ENCODE measurements at places on chromosomes 13 and 19.

DNA sequence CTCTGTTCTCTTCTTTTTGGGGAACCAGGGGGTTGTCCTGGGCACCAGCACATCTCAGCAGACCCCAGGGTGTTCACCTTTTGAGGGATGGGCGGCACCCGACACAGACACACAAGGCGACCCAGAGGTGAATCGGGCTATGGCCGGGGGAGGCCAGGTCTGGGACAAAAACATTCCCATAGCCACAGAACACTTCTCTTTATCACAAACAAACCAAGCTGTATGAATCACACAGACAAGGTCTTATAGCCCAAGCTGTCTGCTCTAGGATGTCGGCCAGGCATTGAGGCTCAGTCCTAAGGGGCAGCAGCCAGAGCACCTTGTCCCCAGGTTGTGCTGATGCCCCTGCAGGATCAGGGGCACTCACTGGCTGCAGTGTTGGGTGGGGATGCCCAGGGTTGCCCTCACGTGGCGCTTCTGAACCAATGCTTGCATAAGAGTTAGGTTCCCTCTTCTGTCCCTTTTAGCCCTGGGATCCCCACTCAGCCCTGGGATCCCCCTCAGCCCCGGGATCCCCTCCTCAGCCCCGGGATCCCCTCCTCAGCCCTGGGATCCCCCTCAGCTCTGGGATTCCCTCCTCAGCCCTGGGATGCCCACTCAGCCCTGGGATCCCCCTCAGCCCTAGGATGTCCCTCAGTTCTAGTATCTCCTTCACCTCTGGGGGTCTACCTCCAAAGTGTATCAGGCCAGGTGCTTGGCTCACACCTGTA lies 26.9 kb downstream of the MAU2 start:
- DNase-seq: no peak

DNA sequence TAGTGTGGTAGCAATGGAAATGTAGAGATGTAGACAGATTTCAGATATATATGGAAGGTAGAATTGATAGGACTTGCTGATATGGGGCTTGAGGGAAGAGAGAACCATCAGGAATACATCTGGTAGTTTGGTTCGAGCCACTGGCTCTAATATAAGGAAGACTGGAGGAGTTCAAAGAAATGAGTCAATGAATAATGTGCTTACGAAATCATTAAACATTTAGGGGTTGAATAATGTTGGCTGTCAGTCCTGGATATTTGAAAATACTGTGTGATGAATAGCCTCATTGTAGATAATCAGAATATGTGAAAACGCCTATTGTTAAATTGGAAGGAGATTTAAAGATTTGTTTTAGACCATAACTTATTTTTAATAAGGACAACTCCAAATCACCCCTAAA lies 21.6 kb downstream of the SGCG start:
- DNase-seq: no peak

DNA sequence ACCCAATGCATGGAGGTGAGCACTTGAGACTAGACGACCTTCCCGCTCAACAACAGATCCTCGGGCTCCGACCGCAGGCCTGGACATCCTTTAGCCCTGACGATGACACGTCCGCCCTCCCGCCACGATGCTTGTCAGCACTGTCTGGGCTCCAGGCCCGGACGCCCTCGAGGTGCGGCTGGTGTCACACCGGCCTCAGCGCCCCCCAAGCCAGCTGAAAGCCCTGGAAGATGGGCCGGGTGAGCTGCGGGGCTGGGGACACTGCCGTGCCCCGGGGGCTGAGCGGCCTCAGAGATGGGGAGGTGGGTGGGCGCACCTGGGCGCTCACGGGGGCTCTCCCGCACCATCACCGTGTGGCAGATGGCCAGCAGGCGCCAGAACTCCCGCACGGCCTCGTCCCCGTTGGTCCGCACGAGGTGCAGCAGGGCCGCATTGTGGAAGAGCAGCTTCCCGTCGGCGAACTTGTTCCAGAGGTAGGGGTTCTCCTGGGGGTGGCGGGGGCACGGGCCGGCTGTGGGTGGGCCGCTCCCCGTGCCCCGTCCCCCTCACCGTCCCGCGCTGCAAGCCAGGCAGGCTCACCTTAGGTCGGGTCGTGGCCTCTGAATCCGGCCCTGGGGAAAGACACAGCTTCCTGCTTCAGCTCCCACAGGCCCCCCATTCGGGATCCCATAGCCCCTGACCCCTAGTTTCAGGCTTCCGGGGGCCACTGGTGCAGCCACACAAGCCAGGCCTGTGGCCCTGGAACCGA lies 15.5 kb downstream of the ATP8B3 start:
- no peak for DNase-seq

GRCh38 chr13:31631071-31631470 lies 108.3 kb upstream of the RXFP2 start:
- DNase-seq: no peak

DNA sequence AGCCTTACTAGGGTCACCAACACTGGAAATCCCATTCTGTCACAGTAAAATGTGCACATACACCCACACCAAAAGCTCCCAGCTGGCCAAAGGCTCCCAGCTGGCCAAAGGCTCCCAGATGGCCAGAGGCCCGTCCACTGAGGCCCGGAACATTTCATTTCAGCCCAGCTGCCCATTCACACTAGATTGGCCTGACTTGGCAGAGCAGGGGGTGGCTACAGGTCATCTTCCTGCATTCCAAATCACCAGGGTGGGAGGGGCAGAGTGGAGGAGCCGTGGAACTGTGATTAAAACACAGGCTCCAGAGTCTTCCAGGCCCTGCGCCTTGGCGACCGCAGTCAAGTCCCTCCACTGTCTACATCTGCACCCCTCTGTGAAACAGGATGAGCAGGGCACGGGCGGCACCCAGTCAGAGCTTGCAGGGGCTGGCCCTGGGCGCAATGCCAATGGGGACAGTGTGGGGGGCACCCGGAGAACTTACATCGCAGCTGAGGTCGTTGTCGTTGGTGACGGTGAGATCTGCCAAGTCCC lies 10.1 kb upstream of the PRKD2 start:
- DNase-seq: no peak

- DNase-seq: no peak
Measured at GRCh38 chr13:27104606-27105005, 67.0 kb downstream of the USP12 start.

- DNase-seq: no peak
Measured at GRCh38 chr13:111664696-111665095, 344.3 kb downstream of the TEX29 start.

- DNase-seq: no peak
Measured at GRCh38 chr13:76461999-76462398, 424.2 kb downstream of the KCTD12 start.

DNA sequence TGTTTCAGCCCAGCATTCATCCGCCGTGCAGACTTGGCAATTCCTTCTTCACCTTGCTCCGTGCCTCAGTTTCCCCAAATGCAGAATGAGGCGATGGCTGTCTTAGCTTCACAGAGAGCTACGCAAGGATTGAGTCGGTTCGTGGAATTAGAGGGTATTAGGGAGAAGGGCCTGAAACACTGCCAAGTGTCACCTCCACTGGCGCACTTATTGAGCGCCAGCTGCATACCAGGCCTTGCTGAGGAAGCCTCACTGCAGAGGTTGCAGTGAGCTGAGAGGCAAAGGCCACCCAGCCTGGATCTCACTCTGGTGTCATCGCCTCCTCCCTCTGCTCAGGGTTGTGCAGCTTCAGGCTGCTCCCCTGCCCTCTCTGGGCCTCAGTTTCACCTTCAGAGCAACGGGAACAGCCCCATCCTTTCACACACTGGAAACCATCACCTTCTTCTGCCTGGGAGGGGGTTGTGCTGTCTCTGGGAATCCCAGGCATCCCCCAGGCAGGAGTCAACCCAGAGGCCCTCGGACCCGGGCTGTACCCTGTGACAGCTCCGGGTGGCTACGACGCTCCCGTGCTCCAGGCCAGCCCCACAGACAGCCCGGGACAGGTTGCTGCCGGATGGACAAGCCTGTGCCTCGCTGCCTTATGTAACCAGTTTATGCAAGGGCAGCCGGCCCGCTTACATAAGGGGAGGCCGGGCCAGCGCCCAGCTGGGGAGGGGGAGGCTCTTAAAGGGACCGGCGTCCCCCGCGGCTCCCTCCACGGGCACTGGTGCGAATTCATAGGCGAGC lies 31.9 kb downstream of the NFIC start:
- DNase-seq: no peak

DNA sequence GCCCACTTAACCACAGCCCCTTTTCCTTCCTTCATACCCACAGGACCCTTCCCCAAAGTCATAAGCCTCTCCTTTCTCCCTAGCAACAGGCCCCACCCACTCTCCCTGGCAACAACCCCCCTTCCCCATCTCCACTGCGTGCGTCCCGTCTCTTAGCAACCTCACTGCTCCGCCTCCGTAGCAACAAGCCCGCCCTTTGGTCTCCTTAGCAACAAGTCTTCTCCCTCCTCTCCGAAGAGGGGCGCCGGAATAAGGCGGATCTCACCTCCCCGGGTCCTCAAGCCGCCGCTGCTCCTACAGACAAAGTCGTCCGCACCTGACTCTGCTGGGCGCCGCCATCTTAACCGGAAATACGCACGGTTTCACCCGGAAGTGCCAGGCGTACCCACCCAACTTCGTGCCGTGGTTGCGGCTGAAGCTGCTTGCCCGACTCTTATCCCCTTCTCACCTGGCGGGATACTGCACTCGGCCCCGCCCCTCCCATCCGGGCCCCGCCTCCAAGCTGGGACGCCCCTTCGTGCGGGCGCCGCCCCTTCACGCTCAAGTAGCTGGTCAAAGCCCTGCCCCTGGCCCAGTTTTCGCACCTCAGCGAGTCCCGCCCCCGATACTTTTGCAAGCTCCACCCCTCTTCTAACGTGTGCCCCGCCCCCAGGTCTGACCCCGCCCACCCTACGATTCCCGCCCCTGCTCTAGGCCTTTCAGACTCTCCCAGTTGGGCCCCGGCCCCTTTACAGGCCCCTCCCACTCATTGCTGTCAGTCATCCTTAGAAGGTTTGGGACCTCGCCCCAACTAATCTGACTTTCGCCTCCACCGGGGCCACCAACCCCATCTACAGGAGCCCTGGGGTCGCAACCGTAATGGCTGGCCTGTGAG lies at the start of gene HSPBP1:
HSPBP1 (minus strand) TSS at position 341 of the 874 bp plus-strand sequence. CDS start 502 bp downstream, outside the sequence.
- DNase-seq: peak; percentile 85

DNA sequence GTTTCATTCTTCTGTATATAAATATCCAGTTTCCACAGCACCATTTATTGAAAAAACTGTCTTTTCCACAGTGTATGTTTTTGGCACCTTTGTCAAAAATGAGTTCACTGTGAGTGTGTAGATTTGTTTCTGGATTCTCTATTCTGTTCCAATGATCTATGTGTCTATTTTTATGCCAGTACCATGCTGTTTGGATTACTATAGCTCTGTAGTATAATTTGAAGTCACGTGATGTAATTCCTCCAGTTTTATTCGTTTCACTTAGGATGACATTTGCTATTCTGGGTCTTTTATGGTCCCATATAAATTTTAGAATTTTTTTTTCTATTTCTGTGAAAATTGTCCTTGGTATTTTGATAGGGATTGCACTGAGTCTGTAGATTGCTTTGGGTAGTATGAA lies 11.0 kb upstream of the ZNF823 start:
- DNase-seq: no peak

GRCh38 chr19:45817725-45818301 lies 2.7 kb upstream of the RSPH6A start:
- DNase-seq: no peak

- DNase-seq: no peak
Measured at GRCh38 chr19:51568456-51568855, 2.6 kb upstream of the ZNF175 start.

GRCh38 chr19:23116802-23117571 lies at the start of gene ZNF730:
TSS of gene ZNF730 (plus strand) at chr19:23117025. CDS start at chr19:23117174, 149 bp downstream.
- no peak for DNase-seq

GRCh38 chr13:29101905-29102304 lies 281.8 kb downstream of the MTUS2 start:
- no peak for DNase-seq

DNA sequence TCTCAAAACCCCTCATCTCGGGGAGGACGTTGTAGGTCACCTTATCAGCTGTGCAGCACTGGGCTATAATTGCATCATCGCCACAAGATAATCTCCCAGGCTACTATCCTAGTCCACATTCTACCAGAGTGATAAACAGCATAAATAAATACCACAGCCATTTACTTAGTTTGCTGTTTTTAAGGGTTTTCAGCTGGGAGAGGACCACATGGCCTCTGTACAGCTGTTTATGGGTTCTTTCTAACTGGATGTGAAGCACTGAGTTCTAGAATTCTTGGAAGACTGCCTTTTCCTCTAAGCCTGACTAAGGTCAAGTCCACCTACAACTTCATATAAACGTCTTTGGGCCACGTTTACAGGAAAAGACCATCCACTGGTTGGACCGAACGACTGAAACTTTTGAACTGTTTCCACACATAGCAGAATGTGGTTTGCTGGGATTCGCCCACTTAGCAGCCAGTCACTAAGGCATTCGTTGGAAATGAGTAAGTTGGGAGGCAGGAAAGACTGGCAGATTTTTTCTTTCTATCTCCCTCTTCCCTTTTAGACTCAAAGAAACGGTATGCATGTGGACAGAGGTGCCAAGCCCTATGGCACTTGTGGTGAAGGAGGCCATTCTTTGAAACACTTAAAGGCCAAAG lies 752.5 kb upstream of the SGCG start:
- DNase-seq: no peak

GRCh38 chr19:34573226-34573864 lies 91.8 kb downstream of the WTIP start:
- DNase-seq: no peak

DNA sequence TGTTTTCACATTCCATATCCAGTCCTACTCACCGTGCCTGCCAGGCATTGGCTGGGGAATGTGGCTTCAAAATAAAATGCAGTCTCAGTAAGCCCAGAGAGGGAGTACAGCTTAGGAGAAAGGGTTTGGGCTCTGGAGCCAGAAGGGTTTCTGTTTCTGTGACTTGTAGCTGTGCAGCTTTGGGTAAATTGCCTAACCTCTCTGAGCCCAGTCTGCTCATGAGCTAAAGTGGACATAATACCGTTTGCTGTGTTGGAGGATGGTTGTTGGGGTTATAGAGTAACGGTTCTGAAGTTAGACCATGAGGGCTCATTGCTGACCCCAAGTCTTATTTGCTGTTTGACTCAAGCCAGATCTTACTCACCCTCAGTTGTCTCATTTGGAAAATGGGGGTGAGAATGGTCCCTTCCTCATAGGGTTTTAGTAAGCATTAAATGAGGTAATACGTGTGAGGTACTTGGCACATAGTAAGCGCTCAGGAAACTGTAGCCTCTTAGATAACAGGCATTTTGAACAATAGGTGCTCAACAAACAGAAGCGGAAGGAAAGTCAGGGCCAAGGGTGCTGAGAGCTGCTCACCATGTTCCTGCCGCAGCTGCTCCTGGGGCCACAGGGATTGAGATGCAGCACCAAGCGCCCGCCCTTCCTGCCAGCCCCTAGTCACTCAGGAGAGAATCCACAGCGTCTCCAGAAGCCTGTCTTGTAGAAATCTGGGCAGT lies 45.5 kb downstream of the C13orf42 start:
- DNase-seq: no peak

- DNase-seq: peak; percentile 86
Measured at GRCh38 chr19:12806242-12807081, at the start of gene RNASEH2A. TSS of gene RNASEH2A (plus strand) at chr19:12806584. CDS start at chr19:12806674, 90 bp downstream.

GRCh38 chr13:92097337-92097903 lies 699.0 kb downstream of the GPC5 start:
- DNase-seq: no peak
